ENCODE measurements at places on chromosomes 2 and 18.
A peak's percentile ranks its signal among the peaks of the same experiment; 100 is the strongest.

DNA sequence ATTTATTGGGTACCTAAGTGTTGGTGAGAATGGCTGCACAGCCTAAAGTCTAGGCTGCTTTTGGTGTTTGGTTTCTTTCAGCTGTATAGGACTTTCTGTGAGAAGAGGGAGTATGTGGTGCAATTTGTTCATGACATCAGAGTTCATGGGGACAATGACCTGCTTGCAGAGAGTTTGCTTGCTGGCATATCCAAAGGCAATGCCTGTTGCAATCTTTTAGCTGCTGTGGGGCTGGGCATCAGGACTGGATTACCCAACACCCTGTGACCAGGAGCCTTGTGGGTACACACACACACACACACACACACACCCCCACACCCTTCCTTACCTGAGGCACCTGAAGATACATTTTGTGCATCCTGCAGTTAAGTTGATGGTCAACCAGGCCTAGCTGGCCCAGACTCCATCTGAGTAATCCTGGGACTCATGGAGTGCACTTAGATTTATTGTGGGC lies 68.4 kb downstream of the LIPG start:
- no peak for DNase-seq

DNA sequence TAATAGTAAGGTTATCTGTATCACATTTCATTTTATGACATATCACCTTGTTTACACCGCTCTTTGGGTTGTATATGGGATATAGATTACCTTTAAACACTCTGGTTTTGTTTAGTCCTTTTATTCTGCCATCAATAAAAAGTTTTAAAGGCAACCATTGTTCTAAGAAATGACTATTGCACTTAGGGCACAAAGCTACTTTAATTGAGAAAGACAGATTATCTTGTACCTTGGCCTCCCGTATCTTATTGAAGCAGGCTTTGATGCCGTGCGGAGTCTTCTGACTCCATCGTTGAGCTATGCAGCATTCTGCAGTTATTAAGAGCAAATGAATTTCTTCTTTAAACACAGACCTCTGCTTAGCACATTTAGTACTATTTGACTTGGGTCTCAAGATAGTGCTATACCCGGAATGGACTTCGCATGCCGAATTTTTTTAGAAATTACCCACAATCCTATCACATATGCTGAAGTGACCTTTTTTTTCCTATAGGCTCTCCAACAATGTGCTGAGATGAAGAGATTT lies 16.7 kb downstream of the PKDCC start:
- no peak for DNase-seq

- no peak for DNase-seq
Measured at GRCh38 chr2:234873828-234874173, 78.0 kb upstream of the SH3BP4 start.

- no peak for DNase-seq
Measured at GRCh38 chr2:98448441-98449145, 3.9 kb downstream of the INPP4A start.

- no peak for DNase-seq
Measured at GRCh38 chr18:31445908-31446307, 1.6 kb upstream of the DSG3 start.

DNA sequence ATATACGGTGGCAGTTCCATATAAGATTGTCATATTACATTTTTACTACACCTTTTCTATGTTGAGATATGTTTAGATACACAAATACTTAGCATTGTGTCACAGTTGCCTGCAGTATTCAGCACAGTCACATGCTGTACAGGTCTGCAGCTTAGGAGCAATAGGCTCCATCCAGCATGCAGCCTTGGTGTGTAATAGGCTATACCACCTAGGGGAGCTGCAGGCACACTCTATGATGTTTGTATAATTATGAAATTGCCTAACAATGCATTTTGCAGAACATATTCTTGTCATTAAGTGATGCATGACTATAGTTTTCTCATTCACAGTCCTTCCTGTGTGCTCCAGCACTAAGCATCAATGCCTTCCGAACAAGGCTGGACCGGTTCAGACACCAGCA lies 133.4 kb downstream of the NDUFA10 start:
- DNase-seq, result no peak

GRCh38 chr2:237421542-237422116 lies 7.7 kb upstream of the COL6A3 start:
- peak; percentile 60 for DNase-seq

Data from stimulated activated CD8-positive, alpha-beta memory T cell treated with anti-CD3 and anti-CD28 coated beads, Interleukin-7, amount 100 ng/mL, for 1 hour (primary cell).